ENCODE measurements at places on chromosomes 1 and 21.

DNA sequence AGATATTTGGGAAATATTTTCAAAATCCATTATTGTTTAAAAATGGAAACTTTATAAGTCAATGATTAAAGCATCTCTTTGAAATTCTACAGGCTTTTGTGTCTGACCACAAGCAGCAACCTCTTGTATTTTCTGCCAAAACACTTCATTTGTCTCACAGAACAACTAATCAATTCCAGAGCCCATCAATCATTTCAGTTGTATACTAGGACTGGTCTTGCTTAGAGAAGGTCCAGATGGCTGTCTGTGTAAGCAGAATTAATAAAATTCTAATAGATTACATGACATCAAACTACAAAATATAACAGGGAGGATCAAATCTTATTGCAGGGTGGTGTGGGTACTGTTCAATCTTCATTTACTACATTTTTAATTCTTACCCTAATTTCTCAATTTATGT, 76.4 kb downstream of the ACBD6 start:
- DNase-seq: no peak

GRCh38 chr1:214466403-214467077, 84.9 kb downstream of the PTPN14 start:
- DNase-seq: peak; percentile 66

- no peak for DNase-seq
These were observed 24.8 kb upstream of the NMNAT2 start for GRCh38 chr1:183443011-183443410.

DNA sequence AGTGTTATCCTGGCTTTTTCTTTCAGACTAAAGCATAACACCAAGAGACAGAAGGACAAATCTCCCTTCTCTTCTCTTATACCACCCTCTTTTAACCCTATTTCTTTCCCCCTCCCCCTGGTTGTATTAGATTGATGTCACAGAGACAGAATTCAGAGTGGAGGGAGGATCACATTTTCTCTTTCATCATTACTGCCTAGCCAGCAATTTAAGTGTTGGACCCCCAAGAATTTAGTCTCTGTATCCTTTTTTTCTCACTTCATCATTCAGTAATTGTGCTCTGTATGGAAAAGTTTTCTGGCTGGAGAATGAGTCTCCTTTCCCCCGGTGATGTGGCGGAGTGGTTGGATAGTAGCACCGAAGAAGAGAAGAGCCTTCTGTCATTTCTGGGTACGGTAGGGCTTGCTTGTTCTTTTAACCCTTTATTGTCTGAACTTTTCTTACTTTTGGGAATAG, 124.8 kb downstream of the CLEC20A start:
- no peak for DNase-seq

- DNase-seq: no peak
These were observed 9.7 kb downstream of the SFT2D2 start for GRCh38 chr1:168235548-168235885.

DNA sequence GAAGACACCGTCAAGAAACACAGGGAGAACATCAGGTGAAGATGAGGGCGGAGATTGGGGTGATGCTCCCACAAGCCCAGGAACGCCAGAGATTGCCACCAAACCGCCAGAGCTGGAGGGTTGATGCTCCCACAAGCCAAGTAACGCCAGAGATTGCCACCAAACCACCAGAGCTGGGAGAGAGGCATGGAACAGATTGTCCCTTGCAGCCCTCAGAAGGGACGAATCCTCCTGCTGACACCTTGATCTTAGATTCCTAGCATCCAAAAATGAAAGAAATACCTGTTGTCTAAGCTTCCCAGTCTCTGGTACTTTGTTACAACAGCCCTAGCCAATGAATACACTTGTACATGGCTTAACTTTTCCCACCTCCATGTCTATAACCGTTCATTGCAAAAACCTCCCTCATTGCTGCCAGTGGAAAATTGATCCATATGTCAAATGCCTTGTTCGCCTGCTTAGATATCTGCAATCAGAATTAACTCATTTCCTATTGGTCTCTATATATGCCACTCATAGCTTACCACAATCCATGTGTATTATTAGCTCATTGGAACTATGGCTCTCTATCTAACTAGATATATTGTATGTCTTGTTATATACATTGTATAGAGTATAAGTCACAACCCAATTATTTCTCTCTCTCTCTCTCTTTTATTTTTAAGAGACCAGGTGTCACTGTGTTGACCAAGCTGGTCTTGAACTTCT, 127.4 kb downstream of the ADSS2 start:
- DNase-seq: no peak

GRCh38 chr1:198187973-198188588, 31.3 kb downstream of the NEK7 start:
- no peak for DNase-seq

DNA sequence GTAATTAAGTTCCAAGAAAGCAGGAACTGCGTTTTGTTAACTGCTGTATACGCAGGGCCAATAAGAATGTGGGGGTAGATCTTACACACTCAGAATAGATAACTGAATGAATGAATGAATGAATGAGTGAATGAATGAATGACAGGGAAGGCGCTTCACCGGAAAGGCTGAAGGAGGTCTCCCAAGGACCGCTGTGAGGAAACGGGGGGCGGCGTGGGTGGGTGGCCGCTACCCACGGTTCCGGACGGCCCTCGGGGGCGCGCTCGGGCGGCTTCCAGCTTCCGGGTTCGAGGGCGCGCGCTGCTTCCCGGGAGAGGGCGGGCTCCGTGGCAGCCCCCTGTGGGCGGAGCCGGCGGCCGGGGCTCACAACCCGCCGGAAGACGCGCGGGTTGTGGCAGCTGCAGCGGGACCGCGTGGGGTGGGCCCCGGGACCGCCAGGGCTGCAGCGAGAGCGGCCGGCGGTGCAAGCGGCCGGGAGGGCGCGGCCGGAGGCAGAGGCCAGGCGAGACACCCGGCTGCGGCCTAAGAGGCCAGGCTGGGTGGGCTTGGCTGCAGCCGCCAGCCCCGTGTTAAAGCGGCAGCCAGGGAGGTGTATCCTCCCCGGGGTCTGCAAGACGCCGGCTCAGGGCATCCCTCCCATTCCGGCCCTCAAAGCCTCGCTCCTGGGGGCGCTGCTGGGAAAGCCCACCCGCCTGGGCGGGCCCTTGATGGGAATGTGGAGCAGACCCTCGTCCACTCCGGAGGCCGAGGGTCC, at the start of gene ZFP69:
ZFP69 (plus strand) TSS at position 367 of the 754 bp plus-strand sequence. CDS start 2,072 bp downstream, outside the sequence.
- DNase-seq: no peak

- DNase-seq: no peak
These were observed 105.9 kb downstream of the ETS2 start for GRCh38 chr21:38911484-38912101.

- no peak for DNase-seq
These were observed 68.4 kb upstream of the GJA8 start for GRCh38 chr1:147834181-147834580.

DNA sequence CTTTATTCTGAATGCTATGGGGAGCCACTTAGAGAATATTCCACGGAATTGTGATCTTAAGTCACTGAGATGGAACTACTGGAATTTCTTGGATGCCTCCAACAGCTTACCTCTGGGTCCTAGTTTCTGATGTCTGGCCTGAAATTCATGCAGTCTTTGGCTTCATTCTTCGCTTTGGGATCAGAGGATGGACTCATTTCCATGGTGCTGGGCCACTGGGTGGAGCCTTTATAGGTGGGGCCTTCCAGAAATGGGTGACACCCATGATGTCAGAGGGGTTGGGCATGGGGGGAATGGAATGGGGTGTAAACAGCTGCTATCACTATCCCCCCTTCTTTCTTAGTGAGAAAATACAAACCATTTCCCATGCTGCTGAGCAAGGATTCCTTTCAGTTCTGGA, 73.7 kb upstream of the FGGY start:
- no peak for DNase-seq

DNA sequence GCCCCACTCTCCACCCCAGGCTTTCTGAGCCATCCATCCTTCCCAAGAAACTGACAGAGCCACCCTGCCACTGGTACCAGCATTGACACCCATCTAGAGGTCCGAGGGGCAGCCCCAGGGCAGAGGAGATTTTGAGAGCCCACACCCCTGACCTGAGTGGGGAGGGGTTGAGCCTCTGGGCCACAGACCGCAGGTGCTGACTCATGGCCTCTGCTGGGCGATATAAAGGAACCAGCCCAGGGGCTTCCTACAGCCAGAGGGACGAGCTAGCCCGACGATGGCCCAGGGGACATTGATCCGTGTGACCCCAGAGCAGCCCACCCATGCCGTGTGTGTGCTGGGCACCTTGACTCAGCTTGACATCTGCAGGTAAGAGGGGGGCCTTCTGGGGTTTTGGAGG, at the start of gene PADI4:
PADI4 (plus strand) TSS at position 252 of the 400 bp plus-strand sequence; CDS start at position 278, 26 bp downstream.
- DNase-seq: no peak

GRCh38 chr1:244460197-244460596, 876 bp upstream of the CATSPERE start:
- no peak for DNase-seq

DNA sequence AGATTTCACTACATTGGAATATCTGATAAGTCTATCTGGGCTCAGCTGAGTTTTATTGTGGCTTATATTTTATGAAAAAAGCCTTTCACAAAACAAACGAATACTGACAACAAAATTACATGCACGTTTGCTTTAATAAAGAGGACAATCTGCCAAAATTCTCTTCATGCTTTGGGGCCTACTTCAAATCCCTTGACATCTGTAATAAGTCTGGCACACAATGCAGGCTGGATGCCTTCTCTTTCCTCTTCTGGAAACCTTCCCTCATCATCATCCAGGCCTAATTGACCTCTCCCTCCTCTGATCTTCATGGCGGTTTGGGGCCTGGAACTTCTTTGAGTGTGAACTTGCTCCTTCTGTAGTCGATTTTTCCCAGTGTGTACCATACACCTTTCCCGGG, 70.3 kb downstream of the MAP10 start:
- DNase-seq: no peak

GRCh38 chr1:100452641-100453040, 85.3 kb upstream of the GPR88 start:
- DNase-seq: no peak

- DNase-seq: no peak
These were observed 210.4 kb upstream of the VAMP3 start for GRCh38 chr1:7560601-7561181.

Measured in T47D (cell line).